HS-27A (cell line): ENCODE measurements at places on chromosomes 13 and 19.
A peak's percentile ranks its signal among the peaks of the same experiment; 100 is the strongest.

GRCh38 chr13:44199627-44200207 is 173.9 kb upstream of the SERP2 start:
- no peak for DNase-seq

GRCh38 chr13:112510002-112510780 is 77.8 kb downstream of the TUBGCP3 start:
- no peak for DNase-seq

DNA sequence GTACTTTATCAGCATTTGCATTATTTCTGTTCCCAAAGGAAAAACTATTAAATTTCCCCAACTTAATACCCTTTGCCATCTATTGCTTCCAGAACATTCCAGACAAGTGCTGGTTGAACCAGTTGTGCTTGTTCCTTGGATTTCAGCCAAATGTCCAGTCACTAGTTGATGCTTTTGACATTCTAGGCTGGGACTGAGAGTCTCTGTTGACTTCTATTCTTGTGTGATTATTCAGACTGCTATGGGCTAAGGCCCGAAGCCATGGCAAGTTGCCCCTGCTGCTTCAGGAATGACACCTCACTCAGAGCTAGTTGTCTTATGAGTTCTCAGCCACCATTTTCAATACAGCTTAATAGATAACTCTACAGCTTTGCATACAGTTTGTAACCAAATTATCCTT is 458.1 kb upstream of the ARGLU1 start:
- no peak for DNase-seq

DNA sequence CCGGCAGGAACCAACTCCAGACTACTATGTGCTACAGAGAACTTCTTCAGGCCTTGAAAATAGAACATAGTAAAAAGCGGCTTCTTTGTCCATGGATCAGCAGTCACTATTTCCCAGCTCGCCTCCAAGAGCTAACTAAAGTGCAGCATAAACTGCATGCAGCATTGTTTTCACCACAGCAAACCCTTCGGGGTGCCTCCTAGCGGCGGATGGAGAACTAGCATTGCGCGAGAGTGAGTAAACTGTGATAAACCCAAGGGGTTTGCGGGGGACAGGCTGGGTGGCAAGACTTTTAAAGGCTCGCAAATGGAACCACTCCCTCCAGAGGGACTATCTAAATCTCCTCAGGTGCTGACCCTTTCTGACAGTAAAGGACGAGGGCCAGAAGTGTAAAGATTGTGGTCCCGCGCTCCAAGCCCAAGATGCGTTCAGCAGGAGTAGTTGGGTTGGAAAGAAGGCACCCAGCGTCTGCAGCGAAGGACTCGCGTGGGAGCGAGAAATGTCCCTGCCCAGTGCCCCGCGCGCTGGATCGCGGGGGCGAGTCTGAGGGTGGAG is 21.5 kb upstream of the SGCG start:
- DNase-seq: no peak

DNA sequence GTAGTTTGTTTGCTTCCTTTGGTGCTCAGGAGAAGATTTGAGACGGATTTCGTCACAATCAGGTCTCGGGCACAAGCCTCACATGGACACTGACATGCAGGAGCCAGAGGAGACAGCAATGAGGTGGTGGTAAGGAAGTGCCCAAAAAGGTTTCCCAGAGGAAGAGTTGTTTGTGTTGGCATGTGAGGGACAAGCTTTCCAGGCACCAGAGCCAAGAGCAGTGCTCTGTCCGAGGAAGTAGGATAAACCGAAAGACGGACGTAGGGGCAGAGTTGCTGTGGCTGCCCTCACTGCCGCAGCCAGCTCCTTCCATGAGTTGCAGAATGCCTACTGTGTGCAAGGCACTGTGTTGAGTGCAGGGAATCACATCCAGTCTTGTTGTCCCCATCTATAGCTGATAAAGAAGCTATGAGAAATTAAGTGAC is 27.7 kb downstream of the SAE1 start:
- no peak for DNase-seq

DNA sequence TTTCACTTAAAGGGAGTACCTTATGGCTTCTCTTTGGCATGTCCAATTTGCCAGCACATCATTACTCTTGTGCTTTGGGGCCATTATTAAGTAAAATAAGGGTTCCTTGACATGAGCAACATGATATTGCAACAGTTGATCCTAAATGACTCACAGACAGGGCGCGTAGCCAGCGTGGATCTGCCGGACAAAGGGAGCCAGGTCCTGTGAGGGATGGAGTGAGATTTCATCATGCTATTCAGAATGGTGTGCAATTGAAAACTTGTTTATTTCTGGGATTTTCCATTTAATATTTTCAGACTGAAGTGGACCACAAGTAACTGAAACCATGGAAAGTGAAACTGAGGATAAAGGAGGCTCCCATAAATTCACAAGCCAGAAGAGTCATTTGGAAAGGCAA is 48.6 kb upstream of the WASF3 start:
- DNase-seq: no peak

- no peak for DNase-seq
Measured at GRCh38 chr13:32894589-32895001, 121.6 kb upstream of the KL start.

GRCh38 chr19:11274533-11275086 is 12.3 kb upstream of the DOCK6 start:
- no peak for DNase-seq

GRCh38 chr13:111011899-111012298 is 97.0 kb upstream of the ANKRD10 start:
- no peak for DNase-seq

DNA sequence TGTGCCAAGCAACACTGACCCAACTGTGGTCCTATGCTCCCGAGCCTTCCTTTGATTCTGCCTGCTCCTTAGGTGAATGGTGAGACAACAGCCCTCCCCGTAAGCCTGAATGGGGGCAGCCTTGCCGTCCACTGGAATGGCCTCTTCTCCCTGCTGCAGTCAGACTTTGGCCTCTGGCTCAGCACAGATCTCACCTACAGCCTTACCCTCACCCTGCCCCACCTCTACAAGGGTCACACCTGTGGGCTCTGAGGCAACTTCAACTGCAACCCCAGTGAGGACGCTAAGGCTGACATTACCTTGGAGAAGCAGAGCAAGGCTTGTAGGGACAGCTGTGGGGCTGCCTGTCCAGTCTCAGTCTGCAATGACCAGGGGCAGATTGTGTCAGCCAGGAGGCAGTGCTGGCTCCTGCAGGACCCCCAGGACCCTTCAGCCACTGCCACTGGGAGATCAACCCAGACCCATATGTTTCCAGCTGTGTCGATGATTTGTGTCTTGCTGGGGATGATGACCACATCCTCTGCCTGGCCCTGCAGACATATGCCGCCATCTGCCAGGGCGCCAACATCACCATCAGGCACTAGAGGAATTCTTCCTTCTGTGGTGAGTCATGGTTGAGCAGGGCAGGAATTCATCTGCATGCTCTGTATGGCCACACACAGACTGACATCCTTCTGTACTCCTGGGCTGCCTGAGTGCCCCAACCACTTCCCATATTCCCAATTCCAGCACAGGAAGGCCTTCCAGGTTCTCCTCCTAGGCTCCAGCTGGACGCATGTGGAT is 27.3 kb upstream of the FXYD3 start:
- DNase-seq: peak; percentile 98

DNA sequence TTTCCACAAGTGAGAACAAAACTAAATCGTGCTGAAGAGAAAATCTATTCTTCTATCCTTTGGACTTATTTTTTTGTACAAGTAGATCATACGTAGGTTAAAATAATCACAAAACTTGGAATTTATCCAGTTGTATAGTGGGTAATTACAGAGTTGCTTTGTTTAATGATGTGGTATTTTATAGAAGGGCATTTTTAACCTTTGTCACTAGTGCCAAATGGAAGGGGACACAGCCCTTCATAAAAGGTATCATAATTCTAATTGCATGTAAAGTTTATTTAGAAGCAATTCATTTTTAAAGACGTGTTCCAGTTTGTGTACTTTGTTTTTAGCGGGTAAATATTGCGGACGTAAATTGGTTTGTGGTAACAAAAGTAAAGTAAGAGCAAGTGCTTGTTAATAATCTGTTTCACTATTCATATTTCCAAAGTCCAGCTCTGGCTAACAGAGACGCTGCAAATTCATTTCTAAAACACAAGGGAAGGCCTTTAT is 99.5 kb downstream of the ERCC5 start:
- no peak for DNase-seq

- DNase-seq: no peak
Measured at GRCh38 chr19:33297401-33298145, 4.8 kb downstream of the CEBPA start.

GRCh38 chr19:7801020-7801570 is 28.9 kb upstream of the EVI5L start:
- no peak for DNase-seq

DNA sequence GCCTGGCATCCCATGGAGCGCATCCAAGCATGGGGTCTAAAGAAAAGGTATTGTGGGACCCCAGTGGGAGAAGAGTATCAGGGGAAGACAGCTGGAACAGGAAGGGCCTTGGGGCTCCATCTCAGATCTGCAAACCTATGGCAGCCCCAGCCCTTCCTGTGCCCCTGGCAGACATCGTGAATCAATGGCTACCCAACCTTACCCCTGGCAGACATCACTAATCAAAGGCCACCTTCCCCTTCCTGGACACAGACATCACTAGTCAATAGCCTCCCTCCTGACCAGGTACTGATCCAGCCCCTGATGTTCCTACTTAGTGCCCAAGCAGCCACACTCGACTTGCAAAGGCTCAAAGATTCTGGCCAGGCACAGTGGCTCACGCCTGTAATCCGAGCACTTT is 15.8 kb downstream of the F2RL3 start:
- no peak for DNase-seq

- DNase-seq: no peak
Measured at GRCh38 chr13:63448692-63449091, 2033.0 kb upstream of the PCDH20 start.

DNA sequence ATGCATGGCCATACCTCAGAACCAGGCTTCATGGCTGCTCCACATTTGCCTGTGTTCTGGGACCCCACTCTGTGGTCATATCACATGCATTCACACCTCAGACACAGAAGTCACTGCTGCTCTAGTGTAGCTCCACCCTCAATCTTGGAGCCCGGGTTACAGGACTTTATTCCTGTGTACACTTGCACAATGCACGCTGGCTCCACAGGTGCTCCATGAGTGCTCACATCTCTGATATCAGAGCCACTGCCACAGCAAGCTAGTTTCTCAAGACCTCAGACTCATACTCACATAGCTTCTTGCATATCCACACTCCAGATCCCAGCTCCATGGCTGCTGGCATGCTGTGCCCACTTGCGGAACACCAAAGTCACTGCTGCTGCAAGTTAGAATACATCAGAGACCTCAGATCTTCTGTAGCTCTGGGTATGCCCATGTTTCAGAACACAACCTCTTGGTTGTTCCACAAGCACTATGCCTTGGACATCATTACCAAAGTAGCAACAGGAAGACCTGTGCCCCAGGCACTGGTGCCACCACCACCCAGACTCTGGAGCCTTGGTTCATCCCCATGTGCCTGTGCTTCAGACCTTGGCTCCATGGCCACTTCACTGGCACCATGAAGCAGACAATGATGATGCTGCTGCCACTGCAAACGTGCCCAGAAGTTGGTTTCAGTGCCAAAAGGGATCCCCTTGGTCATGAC is 269.5 kb upstream of the PCDH20 start:
- DNase-seq: no peak

GRCh38 chr13:98243929-98244272 is 66.8 kb upstream of the RNF113B start:
- DNase-seq: no peak

GRCh38 chr13:87376081-87376480 is 295.1 kb upstream of the SLITRK5 start:
- DNase-seq: no peak

DNA sequence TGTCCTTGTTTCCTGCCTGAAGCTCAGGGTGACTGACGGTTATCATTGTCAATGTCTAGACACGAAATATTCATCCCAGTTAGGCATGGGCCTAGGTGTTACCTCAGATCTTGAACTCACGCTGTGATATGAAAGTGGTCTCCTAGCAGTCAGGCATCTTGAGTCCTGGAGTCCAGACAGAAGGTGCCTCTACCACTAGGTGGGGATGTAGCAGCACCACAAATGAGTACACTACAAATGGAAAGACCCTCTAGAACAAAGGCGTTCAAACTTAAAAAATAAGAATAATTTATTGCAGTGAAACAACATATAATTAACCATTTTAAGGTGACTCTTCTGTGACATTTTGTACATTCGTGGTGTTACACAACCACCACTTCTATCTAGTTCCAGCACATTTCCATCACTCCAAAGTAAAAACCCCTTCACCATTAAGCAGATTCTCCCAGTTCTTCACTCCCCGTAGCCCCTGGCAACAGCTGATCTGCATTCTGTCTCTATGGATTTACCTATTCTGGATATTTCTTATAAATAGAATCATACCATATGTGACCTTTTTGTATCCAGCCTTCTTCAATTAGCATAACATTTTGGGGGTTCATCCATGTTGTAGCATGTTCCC is 11.9 kb upstream of the FRY start:
- DNase-seq: no peak

- no peak for DNase-seq
Measured at GRCh38 chr13:52811841-52812240, 36.6 kb downstream of the PCDH8 start.

GRCh38 chr13:37074703-37075102 is 15.2 kb upstream of the SUPT20H start:
- peak; percentile 4 for DNase-seq
